GM03348 (cell line): ENCODE measurements at places on chromosomes 11 and 22.

DNA sequence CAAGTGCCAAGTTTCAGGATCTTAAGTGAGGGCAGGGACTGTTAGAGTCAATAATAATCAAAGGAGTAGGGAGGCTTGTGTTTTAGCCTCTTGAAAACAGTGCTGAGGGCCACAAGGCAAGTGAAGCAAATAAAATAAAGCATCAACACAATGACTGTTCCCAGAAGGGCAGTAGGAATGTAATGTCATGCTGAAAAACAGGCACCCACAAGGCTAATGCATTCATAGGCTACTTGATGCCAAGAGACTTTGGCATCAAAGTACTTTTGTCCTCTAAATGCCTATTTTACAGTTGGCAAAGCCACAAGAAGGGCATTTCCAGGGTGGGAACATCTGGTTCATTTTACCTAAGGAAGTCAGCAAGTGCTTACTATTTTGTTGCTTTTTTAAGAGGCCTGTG lies 22.9 kb downstream of the RAB39A start:
- DNase-seq, result no peak

- no peak for DNase-seq
Measured at GRCh38 chr11:76808996-76809395, 25.8 kb downstream of the TSKU start.

DNA sequence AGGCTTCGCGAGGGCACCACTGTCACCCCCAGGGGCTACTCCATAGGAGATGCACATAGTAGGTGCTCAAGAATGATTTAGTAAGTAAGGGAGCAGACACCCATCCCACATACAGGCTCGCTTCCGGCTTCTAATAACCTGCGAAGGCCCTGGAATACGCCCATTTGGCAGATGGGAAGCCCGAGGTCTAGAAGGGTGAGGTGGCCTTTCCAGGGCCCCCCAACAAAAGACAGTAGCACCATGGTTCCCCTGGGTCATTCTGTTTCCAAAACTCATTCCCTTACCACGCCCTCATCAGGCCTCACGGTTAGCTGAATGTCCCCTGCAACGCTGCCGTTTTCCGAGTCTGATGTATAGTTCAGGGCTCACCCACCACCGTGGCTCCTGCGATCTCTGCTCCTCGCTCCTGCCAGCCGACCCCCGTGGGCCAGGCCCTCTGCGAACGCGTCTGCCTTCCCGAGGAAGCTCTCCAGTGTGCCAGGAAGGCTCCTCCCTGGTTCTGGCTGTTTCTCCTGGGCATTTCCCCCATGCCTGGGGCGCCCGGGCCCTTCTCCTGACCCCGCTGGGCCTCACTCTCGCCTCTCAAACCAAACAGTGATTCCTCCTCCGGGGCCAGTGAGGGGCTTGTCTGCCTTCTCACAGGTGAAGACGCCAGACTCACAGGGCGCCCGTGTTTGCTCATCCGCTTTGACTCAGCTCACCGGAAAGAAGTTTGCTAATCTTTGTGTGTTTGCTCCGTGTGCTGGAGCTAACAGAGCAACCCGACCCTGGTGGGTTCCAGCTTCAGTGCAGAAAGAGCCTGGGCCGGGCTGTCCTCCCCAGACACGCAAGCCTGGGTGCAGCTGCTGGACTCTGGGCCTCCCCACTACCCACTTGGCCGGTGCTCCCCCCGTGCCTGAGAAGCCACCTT lies 86.6 kb downstream of the RTL6 start:
- no peak for DNase-seq

- DNase-seq, result no peak
Measured at GRCh38 chr11:45155058-45155551, 8.7 kb downstream of the PRDM11 start.

DNA sequence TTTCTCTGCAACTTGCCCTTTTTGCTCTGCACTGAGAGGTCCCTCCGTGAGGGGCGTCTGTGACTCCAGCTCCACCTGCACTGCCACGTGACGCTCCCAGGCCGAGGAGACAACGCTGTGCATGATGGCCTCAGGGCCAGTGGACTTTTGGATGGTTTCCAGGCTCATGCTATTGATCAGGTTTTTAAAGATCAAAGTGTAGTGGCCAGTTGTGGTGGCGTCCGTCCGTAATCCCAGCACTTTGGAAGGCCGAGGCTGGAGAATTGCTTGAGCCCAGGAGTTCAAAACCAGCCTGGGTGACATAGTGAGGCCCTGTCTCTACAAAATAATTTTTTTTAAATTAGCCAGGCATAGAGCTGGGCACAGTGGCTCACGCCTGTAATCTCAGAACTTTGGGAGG lies 16.1 kb downstream of the RPL3 start:
- no peak for DNase-seq

GRCh38 chr11:119545978-119546915 lies 123.3 kb upstream of the THY1 start:
- no peak for DNase-seq

DNA sequence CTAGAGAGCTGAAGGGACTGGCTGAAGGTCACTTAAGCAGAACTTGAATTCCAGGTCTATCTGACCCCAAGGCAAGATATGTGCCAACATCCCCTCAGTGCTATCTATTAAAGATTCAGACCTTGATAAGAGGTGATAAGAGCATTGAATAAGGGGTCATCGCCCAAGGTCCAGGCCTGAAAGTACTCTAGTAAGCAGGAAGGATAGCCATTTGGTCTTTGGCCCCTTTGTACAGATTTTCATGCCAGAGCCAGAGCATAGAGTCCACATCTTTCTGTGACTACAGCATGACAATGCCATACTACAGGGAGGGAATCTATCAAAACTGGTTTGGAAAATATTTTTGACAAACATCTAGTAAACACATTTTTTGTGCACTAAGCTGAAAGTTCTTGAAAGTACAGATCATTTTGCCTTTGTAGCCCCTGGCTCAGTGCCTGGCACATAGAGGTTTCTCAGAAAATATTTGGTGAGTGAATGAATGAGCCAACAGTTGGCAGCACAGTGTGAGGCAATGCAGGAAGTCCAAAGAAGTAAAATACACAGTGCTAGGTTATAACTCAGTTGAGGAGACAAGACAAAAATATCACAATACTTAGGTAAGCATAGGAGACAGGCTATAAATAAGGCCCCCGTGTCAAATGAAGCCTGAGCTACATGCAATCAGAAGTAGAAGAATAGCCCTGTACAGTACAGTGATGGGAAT lies 15.1 kb upstream of the RRAS2 start:
- peak; percentile 61 for DNase-seq

DNA sequence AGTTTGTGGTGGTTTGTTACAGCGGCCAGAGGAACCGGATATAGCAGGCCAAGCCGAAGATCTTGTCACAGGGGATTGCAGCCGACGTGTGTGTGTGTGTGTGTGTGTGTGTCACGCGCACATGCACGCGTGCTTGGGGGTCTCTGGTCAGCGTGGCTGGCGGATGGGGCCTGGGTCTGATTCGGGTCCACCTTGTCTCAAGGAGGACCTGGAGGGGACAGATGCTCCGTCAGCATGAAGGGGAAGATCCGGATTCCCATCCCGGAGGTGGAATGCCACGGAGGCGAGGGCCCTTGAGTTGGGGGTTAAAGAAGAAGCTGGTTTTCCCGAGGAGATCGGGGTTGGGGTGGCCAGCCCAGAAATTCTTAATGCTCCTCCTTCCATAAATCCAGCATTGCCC lies 1237.8 kb downstream of the BRD1 start:
- DNase-seq, result no peak

DNA sequence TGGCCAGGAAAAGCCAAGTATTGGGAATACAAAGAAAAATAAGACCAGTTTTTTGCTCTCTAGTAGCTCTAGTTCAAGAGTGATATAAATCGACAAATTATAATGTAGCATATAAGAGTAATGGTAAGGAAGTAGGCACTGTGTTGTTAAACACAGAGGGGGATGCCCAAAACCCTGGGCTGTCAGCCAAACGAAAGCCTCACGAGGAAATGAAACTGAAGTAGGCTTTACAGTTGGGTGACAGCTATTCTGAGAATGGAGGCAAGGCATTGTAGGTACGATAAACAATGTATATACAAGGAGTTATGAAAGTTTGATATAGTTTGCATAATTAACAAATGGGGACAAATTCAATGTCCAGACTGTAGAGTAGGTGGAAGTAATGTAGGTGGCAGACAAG lies 176.4 kb downstream of the FAM181B start:
- DNase-seq, result no peak

DNA sequence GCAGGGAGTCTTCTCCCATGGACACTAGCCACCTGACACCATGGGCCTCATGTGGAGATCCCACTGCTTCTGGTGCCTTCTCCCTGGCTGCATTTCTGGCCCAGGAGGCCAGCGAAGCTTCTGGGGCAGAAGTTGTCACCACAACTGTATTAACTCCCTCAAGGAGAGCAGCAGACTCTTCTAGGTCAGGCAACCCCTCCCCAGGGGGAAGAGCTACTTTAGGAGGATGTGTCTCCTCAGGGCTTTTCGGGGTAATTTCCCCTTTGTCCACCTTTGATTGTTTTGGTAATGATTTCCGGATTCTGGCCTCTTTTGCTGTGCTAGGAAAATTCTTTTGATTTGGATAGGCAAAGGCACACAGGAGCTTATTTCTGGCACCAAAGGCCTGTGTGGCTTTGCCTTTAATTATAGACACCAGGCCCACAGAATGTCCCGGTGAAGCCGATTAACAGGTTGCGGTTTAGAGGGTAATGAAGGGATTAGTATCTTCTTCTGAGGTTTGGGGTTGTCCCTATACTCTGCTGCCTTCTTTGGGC lies 8.9 kb upstream of the UCP2 start:
- DNase-seq, result no peak

- DNase-seq, result no peak
Measured at GRCh38 chr11:45225961-45226871, 59.9 kb downstream of the SYT13 start.

DNA sequence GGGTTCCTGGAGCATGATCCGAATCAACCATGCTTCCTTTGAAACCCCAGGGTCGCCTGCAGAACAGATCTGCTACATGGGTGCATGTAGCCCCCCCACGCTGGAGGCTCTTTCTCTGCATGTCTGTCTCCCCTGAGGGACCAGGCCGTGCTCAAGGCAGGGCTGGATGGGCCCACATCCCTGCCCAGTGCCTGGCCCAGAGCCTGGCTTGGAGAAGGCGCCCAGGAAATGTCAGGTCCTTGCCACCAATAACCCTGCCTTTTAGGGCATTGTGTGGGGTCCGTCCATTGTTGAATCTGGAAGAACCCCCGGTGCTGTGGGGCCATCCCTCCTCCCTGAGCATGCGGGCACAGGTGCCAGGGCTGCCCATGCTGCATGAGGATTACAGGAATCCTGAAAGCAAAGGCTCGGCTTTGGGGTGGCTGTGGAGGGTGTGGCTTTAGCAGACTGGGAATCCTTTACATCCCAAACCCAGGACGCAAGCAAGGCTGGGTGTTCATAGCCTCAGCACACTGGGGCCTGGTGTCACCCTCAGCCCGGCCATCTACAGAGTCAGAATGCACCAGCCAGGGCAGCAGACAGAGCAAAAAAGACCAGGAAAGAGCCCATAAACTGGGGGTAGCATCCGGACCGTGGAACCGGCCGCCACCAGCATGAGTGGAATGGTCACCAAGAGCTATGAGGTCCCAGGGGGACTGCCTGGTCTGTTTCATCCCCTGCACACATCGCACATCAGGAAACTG lies 48.2 kb downstream of the RTL6 start:
- DNase-seq, result no peak

DNA sequence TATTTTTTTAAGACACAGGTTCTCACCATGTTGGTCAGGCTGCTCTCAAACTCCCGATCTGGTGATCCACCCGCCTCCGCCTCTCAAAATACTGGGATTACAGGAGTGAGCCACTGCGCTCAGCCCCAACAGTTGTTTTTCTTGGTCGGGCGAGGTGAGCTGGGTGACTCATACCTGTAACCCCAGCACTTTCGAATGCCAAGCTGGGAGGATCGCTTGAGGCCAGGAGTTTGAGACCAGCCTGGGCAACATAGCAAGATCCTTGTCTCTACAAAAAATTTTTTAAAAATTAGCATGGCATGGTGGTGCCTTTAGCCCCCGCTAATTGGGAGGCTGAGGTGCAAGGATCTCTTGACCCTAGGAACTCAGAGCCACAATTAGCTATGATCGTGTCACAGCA lies 7.0 kb upstream of the NF2 start:
- no peak for DNase-seq

DNA sequence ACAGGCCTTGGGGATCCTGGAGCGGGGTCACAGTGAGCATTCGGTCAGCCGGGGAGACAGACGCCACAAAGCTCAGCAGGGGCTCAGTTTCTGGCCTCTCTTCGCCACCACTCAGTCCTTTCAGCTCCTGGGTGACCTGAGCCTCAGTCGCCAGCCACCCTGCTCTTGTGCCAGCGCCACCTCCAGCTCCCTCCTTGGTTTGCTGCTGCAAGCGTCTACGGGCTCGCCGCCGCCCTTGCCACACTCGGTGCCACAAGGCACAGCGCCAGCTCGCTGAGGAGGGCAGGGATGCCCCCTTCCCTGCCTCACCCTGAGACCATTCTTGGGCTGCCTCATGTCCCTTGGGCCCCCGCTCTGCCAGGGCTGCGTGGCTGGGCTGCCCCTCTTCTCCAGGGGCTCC lies 1.5 kb upstream of the EEF1G start:
- DNase-seq, result peak; percentile 31

DNA sequence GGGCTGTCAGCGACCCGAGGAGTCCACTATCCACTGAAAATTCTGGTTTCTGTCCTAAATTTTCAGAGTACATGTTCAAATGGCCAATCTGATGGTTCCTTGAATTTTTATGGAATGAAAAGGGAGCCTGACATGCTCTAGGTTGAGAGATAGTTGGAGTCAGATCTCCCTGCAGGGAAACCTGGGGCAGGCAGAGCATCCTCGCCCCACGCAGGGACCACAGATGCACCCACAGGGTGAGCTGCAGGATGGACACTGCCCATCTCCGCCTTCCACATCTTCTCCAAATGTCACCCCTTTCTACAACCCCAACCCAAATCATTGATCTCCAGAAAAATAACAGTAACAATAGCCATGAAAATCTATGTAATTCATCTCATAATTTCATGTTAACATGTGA lies 114.2 kb upstream of the IGLL5 start:
- no peak for DNase-seq

- DNase-seq, result no peak
Measured at GRCh38 chr22:43510281-43511070, 98.7 kb downstream of the MPPED1 start.

- DNase-seq, result no peak
Measured at GRCh38 chr11:133950874-133951326, 5.9 kb downstream of the IGSF9B start.

DNA sequence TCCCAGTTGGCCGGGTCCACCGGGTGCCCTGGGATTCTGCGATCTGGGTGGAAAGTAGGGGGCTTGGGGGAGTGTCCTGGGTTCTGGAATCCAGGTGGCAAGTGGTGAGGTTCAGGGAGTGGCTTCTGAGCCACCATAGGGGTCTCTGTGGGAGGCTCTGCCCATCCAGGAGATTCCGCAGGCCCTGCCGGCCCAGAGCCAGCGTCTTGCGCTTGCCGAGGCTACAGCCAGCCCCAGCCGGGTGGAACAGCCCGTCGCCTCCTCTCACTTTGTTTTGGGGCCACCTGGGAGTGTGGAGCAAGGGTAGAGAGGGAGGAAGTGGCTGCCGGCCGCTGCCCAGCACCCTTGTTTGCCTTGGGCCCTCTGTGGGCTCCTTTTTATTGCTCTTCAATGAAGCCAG lies 60.6 kb upstream of the PPP6R3 start:
- DNase-seq, result no peak

DNA sequence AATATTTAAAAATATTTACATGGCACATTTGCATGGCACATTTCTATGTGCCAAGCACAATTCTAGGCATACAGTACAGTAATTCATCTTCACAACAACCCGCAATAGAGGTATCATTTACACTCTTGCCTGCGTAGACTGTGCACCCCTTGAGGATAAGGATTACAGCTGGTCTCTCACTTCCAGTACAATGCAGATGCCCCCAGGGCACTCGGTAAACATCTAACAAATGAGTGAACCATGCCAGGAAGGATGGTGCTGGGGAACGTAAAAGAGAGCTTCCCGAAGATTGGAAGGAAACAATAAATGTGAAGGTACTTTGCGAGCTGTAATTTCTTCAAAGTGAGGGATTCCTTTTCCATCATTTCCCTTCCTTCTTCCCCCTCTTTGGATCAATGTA lies 1.3 kb downstream of the PRPF19 start:
- DNase-seq, result no peak
